Iris pigment epithelial cell (primary cell): ENCODE measurements at places on chromosomes 4 and X.
A peak's percentile ranks its signal among the peaks of the same experiment; 100 is the strongest.

- DNase-seq, result no peak
Observed at GRCh38 chrX:133924548-133924947, 60.8 kb downstream of the GPC3 start.

GRCh38 chr4:75002381-75002780 is 69.5 kb downstream of the PARM1 start:
- peak; percentile 3 for DNase-seq

GRCh38 chr4:139134403-139134802 is 42.6 kb downstream of the ELF2 start:
- no peak for DNase-seq

DNA sequence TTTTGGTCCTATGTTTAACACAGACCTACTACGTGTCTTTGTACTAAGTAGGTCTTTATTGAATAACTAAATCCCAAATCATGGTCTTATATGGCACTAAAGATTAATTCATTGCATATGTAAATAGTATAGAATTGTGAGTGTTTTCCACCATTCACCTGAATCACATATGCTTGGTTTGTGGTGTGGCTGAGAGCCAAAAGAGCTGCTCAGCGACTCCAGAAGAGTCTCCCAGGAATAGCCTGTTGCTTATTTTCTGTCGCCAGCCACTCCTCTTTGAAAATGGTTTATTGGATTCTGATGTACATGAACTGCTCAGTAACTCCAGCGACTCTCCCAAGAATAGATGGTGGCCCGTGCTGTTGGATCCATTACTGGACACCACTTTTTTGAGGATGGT is 184.5 kb downstream of the CLCN4 start:
- DNase-seq, result no peak

- DNase-seq, result no peak
Observed at GRCh38 chr4:122762520-122762919, 30.0 kb downstream of the BBS12 start.

DNA sequence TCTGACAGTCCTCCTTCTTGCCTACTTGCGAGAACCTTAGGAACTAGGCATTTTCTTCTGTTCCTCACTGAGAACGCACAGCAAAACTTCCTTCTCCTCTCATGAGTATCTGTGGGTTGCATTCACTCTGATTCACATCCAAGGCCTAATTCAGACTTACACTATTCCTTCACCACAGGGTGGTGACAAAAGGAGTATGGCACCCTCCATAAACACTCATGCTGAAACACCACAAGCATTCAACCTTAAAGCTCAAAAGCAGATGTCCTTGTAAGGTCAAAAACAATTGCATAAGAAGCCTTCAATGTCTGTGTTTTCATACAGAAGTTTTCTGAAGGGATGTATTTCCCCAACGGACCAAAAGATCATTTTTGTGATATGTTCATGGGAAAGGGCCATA is 147.3 kb downstream of the CORIN start:
- DNase-seq, result no peak

DNA sequence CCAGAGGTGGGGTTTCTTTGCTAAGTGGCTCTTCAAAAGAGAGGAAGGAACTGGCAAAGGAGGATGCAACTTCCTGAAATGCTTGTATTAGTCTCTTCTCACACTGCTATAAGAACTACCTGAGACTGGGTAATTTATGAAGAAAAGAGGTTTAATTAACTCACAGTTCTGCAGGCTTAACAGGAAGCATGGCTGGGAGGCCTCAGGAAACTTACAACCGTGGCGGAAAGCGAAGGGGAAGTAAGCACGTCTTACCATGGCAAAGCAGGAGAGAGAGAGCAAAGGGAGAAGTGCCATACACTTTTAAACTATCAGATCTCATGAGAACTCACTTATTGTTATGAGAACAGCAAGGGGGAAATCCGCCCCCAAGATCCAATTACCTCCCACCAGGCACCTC is 505.7 kb downstream of the ZNF674 start:
- no peak for DNase-seq

DNA sequence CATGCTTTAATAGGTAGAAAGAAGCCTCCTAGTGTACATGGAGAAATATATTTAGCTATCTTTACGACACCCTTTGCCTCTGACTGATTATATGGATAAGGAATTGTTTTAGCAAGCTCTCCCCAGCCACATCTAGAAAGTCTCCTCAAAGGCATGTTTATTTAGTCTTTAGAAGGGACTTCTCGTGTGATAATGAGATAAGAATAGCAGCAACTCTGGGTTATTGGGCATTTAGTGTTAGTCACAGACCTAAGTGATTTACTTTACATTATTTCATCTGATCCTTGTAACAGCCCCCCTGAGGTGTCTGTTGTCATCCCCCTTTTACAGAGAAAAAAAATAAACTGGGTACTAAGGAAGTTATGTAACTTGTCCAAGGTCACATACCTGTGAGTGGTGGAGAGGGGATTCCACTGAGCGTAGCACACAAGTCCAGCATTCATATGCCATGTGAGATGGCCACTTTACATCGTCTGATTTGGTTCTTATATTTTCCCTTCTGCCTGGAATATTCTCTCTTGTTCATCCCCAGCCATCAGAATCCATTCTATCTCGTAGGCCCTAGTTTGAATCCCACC is 77.7 kb downstream of the TSPAN7 start:
- no peak for DNase-seq

DNA sequence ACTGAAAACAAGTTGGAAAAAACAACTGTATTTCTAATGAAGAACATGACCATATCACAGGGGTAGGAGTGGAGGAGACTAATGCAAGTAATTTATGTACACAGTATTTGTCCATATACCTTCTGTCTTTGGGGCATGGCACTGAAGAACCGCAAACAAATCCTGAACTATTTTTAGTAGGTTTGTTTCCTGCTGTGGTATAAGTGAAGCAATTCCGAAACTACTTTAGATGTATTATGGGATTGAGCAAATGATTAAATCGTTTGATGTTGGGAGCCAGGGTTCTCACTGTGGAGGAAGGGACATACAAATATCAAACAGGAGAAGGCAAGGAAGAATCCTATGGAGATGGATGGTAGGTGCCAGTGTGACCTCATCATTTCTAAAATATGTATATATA is 18.9 kb upstream of the SH3KBP1 start:
- no peak for DNase-seq

- no peak for DNase-seq
Observed at GRCh38 chr4:15736514-15737050, 33.7 kb downstream of the BST1 start.

DNA sequence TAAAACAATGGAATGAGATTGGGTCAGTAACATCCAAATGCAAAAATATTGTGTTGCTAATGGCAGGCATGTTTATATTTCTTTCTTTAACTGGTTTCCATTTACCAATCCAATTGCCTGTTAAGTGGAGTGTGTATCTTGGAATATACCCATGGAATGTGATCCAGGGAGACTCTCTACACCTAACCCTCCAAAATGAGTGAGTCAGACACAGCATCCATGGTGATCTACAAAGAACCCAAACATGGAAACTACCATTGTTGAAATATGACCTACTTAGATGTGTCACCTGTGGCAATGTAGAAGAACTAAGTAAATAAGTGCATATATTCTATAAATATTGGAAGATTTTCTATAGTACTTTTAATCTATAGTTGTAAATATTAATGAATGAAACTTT is 110.3 kb downstream of the AREG start:
- DNase-seq, result peak; percentile 30

DNA sequence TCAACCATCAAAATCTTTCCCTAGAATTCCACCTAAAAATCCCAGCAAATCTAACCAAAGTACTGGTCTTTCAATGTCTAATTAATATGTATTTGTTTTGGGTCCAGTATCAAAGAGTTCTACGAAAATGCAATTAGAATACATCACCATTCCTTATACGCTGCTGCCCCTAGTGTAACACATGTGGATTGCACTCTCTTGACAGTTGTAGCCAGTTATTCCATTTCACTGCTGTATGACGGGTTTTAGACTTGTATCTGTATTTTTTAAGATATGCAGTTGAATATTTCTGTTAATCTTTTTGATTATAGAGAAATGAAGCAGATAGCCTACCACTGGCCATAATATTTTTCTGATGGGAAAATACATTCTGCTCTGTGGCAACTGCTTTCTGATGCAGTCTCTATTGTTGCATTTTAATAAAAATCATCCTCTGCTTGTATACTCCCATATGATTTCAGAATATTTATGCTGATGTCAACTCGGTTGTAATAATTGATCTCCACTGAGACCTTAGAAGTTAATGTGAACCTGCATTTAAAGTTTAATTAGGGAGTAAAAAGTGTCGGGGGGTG is 17.1 kb upstream of the PAGE2B start:
- peak; percentile 34 for DNase-seq

GRCh38 chrX:9349572-9350494 is 115.0 kb upstream of the TBL1X start:
- DNase-seq, result no peak

DNA sequence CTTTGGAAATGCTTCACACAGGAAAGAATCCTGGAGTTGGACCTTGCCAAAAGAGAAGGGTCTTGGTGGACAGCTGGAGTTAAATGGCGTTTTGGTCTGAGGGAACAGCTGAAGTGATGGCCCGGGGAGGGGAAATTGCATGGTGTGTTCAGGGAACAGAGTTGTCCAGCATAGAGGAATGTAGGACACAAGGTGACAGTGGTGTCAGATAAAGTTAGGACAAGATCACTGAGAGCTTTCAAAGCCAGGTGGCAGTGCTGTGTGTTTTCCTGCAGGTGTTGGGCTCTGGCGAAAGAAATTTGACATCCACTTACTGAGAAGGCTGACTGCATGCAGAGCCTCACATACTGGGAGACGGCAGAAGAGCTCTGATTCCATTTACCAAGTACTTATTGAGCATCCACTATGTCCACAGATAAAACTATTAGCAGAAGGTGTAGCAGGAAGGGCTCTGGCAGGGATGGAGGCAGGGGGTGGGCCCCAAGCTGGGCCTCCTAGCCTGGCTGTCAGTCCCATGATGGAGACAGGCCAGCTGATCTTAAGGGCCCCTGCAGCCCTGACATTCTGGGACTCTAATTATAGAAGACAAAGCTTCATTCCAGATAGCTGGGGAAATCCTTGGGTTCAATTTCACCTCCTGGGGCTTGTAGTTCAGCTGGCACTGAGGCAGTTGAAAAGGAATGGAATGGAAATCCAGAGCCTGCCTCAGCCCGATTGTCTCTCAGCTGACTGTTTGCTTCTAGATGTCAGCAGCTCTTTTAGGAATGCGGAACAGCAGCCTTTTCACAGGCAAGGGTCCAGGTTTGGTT is 150.2 kb upstream of the MAMLD1 start:
- no peak for DNase-seq

DNA sequence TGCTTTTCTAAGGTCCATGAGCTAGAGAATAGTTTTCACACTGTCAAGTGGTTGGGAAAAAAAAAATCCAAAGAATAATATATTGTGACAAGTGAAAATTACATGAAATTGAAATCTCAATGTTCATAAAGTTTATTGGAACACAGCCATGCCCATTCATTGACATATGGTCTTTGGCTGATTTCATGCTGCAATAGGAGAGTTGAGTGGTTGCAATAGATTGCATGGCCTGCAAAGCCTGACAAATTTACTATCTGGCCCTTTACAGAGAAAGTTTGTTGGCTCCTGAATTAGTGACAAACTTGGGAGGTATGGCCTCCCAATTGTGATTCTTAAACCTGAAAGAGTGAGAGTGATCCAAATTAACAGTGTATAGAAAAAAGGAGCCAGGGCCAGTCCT is 115.5 kb upstream of the FAM9C start:
- no peak for DNase-seq
